ENCODE measurements at places on chromosomes 7 and 10.

DNA sequence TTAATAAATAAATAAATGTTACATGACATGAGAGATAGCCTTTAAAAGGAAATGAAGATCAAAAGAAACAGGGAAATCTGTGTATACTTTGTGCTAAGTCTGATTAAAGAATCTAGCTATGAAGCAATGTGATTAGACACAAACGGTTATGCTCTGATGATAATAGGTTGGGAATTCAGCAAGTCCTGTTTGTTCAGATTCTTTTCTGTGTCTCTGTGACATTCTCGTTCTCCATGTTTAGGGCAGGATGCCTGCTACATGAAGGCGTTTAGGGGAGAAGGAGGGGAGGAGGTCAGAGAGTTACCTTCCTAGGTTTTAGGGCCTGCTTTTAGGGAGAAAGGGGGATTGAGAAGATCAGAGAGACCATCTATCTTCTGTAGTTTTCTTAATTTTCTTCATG lies 555.3 kb downstream of the DNAJB9 start:
- DNase-seq = no peak

DNA sequence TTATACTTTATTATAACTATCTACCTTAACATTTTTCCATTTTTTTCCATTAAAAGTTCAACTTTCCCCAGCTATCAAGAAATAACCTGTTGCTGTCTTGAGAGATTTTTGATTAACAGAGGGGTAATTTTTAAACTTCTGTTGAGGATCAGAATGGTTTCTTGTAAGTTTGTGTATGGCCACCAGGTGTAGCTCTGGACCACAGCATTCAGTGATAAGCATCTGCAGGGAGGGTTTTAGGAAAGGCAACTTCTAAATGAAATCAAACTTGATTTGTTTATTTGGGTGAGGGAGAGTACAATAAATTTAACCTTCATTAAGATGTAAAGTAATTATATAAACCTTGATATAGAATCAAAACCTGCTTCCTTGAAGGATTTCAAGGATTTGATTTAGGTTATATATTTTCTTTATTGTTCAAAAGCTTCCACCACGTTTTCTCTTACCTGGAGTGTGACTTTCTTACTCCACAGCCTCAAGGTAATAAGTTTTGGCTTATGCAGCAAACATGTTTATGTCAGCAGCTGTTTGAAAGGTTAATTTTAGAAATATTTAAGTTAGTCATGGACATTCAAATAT lies 153.3 kb downstream of the STK31 start:
- DNase-seq = no peak

DNA sequence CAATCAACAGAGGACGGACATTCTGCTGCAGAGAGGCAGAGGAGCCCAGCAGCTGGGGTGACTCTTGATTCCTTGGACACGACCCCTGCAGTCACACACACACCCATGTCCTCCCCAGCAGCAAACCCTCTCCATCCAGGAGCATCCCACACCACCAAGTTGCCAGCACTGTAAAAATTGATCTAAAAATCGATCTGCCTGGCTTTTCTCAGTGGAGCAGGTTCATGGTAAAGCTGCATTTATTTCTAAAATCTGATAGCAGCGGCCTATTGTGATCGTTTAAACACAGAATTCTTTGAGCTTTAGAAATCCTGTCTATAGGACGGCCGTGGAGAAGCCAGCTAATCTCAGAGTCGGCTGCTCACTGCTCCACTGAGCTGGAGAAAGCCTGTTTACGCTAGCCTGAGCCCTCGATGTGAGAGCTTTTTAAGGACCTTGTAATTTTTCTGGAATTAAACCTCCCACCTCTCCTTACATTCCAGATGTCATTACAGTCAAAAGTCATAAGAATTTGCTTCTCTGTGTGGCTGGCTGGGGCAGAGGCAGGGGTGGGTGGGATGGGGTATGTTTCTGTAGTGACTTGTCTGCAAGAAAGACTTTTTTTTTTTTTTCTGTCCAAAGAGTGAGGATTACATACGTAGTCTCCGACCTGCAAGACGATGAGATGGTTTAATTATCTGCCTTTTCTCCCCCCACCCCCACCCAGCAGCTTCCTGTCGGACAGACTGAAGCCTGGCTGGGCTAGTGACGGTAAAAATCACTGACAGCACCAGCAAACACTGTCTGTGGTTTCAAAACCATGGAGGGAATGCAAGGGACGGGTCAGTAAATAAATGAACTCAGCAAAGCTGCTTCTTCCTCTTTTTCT lies 31.6 kb downstream of the TRIM8 start:
- no peak for DNase-seq

DNA sequence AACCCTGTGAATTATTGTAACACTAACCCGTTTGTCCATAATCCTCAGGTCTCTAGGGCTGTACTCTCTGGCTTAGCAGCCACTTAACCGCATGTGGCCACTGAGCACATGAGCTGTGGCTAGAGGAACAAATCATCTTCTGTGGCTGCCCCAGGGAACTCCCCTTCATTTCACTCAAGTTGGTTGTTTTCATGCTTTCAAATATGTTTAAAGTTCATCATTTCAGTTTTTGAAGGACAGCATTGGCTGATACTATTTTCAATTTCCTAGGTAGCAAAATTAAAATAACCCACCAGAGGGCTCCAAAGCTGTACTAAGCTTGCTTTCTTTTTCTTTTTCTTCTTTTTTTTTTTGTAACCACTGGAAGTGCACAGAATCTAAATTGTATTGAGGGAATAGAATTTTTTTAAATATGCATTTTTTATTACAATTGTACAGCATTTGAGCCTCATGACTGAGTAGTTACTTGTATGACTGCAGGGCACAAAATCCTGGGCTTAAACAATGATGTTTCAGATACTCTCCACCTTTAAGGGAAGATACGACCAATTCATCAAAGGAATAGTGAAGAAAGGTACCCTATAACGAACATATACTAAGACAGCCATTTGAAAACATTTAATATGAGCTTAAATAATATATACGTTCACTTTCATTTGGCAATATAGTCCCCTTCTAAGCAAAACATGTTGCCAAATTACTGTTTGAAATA lies 38.6 kb downstream of the MRC1 start:
- DNase-seq = no peak

DNA sequence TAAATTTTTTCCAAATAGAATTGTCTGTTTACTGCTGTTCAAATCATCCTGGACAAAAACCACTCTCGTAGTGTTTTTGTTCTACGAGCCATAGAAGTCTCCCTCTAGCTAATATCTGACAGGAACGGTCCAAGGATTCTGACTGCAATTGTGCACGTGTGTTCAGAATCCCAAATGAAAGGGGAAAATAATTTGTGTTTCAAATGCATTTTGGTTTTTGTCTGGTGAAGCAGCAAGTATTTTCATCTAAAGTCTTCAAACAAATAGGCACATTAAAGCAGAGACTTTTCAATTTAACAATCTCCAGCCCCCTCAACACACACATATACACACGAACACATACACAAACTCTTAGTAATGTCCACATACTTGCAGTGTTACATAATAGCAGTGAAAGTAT lies 475 bp downstream of the NEUROD6 start:
- no peak for DNase-seq

- DNase-seq = no peak
Observed at GRCh38 chr10:124646483-124647352, 97.5 kb downstream of the FAM53B start.

GRCh38 chr7:70937424-70937823 lies 194.5 kb upstream of the GALNT17 start:
- no peak for DNase-seq

- no peak for DNase-seq
Observed at GRCh38 chr10:22433875-22434274, 88.6 kb downstream of the SPAG6 start.

DNA sequence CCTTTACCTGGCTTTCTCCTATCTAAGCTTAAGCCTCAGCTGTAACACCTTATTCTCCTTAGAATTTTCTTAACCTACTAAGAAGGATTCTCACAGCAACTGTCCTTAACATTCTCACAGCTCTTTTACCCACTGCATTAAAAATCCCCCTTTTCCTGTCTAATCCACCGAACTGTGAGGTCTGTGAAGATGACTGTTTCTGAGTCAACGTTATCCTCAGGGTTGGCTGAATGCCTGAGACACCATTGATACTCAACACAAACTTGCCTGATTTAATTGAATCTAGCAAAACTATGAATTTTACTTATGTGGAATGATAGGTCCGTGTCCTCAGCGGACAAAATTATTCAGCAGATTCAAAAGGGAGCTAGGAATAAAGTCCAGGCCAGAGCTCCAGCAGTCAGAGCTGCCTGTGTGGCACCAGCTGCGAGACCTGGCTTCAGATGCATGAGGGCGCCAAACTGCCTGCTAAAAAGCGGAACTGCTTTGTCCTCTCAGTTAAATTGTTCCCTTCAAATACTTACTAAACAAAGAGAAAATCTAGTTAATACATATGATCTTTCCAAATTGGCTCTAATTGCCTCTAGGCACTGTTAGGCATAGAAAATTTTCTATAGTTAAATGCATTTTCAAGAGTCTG lies 33.4 kb upstream of the VWDE start:
- no peak for DNase-seq

DNA sequence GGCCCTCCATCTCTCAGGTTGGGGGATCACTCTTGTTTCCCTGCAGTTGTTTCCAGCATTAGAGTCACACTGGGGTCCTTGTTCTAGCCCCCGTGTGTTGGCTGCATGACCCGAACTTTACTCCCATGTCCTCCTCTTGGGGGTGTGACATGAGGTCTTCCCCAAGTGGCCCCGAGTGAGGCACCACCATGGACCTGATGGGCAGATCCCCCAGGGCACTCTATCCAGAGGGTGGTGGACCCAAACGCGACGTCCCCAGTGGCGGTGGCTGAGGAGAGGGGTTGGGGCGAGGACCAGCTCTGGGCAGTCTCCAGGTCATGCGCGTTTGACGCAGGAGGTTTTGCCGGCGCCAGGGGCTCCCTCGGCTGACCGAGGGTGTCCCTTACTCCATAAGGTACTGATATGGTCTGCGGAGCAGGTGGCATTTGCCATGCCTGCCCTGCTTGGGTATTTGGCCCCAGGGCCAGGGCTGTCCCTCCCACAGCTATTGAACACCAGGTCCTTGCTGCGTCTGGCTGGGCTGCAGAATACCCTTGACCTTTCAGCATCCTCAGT lies 131.9 kb downstream of the LHPP start:
- DNase-seq = no peak

- DNase-seq = no peak
Observed at GRCh38 chr10:111593578-111593977, 516.7 kb downstream of the ADRA2A start.

GRCh38 chr10:58393317-58393716 lies 8.1 kb downstream of the TFAM start:
- no peak for DNase-seq

- no peak for DNase-seq
Observed at GRCh38 chr10:50453940-50454339, 169.8 kb downstream of the SGMS1 start.

DNA sequence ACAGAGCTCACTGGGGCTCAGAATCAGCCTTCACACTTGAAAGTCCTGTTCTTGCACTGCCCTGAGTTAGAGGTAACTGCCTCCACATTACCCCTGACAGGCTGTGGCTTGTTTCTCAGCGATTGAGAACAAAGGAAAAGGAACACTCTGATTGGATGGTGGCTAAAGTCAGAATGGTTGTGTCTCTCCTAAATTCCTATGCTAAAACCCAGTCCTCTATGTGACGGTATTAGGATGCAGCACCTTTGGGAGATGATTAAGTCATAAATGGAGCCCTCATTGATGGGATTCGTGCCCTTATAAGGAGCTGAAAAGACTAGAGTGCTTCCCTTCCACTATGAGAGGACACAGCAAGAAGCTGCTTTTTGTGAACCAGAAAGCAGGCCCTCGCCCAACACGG lies 38.9 kb upstream of the DGKI start:
- DNase-seq = no peak

DNA sequence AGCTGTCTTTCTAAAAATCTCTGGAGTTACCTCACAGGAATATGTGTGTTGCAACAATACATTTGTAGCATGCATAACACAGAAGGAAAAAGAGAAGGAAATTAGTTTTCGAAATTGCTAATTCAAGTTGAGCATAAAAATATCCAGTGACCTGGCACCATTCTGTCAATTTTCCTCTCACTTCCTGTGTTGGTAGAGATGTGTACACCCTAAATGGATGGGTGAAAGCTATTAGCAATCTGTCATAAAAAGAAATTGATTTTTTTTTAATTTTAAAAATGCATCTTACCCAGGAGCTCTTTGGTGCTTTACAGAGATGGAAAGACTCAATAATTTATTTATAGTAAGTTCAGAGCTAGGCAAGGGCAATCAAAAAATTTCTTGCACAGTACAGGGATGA lies 333.3 kb upstream of the TMEM229A start:
- DNase-seq = no peak

GRCh38 chr7:140036224-140036962 lies 26.4 kb downstream of the PARP12 start:
- DNase-seq = no peak

DNA sequence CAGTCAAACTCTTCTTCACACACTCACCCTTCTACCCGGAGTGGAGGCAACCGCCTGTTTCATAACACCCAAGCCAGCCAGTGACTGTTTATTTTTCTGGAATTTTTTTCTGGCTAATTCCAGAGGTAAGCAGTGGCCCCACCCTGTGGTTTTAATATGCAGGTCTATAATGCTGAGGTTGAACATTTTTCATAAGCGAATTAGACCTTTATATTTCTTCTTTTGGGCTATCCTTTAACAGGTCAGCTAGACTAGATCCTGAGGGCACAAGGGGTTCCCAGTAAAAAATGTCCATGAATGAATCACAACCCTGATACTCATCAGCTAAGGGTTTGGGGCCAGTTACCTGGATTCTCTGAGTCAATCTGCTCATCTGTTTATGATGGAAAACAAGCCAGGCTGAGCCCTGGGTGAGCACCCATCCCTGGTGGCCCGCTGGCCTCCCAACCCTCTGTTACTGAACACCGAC lies 76.2 kb downstream of the GRB10 start:
- DNase-seq = no peak

GRCh38 chr10:32943395-32943794 lies 14.6 kb downstream of the ITGB1 start:
- no peak for DNase-seq

GRCh38 chr10:70296406-70296899 lies 12.6 kb upstream of the NPFFR1 start:
- no peak for DNase-seq

GRCh38 chr7:102319671-102320070 lies 33.0 kb downstream of the SH2B2 start:
- DNase-seq = no peak

GRCh38 chr7:46571996-46572395 lies 650.9 kb upstream of the IGFBP3 start:
- DNase-seq = no peak

DNA sequence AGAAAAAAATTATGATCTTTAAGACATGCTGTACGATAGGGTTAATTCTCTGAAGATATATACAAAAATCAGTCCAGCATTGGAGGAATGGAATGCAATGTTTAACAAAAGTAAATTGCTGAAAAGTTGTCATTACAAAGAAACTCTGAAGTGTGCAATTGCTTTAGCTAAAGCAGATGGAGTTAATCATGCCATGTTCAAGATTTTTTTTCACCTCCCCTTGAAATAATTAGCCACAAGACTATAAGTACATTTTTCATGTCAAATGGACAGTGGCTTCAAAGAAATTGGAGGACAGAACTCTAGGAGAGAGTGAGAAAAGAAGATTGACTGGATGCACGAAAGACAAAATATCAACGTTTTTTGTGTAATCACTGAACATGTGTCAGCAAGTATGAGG lies 63.1 kb upstream of the MEOX2 start:
- DNase-seq = no peak
